Heart left ventricle (tissue), 16 donors: ENCODE measurements at places on chromosomes 3 and 15. TPM values are rescaled to one million over a fixed set of nuclear protein-coding genes. Genes with fewer than 3 reads are reported as not detected.

Gene TMEM87A
- total RNA-seq, result 17.2 TPM

Gene ACAP2
- total RNA-seq, result 12.5 TPM

Gene NR2F2
- 15.8 TPM for total RNA-seq

GRCh38 chr15:75725006-75725718, 12.5 kb upstream of the CSPG4 start:
- DNase-seq, result peak; percentile 19

DNA sequence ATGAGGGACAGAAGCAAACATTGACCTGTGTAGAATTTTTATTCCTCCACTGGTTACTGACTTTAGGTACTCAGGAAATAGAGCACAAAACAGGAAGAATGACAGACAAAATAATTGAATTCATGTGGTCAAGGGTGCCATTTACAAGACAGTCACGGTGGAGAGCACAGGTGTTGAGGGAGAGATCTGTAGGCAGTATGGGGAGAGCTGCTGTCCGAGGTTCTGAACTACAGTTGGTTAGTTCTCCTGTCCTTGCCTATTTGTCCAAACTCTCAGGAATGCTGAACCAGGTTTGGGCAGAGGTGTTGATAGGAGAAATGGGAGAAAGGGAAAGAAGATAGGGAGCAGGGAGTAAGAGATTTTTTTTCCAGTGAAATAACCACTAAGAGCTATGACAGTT, 178.5 kb upstream of the ZBTB20 start:
- no peak for DNase-seq

DNA sequence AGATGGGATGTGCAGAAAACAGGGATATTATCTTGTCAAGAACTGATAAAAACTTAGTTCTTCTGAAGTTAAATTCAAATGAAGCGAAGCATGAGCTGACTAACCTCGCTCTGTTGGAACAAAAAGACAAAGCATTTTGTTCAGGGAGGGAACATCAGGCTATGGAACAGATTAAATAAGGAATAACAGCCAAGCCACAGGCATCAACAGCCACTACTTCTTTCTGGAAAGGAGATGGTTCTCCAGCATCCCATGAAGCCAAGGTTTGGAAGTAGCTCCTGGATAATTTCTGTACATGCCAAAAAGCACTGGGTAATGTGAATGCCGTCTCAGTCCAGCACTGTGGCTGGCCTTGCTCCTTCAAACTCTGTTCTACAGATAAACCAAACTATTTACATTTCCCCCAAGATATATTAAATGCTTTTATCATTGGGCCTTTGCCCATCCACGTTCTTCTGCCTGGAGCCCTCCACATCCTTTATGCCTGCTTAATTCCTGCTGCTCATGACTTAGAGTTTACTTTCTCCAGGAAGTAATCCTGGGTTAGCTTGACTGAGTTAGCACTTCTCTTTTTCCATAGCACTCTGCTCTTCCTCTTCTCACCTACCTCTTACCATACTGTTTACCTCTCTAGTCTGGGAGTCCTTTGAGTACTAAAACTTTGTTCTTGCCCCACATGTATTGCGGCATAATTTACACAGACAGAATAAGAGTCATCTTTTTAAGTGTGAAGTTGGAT, 232.0 kb downstream of the CLSTN2 start:
- DNase-seq, result no peak

GRCh38 chr3:130395916-130396315, 50.4 kb downstream of the COL6A5 start:
- no peak for DNase-seq

DNA sequence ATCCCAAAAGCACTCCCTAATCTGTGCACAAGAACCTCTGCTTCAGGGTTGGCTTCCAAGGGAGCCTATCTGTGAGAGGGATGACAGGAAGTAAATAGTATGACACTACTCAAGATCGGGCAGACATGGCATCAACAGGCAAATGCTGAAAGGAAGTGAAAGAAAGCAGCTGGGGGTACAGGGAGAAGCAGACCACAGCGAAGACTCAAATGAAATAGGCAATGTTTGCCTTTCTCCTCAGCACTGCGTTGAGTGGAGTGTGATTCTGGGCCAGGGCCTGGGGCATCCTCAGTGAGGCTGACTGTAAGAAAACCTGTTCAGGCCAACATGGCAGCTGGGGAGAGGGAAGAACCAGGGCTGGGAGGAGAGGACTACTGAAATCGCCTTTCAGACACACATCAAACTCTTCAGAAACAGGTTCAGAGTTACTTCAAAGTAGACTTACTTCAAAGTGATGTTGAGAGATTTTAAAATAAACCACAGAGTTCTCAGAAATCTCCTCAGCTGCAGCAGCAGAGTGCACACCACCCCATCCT, 96.6 kb downstream of the SLC9A9 start:
- DNase-seq, result no peak

GRCh38 chr3:168828943-168829342, 733.2 kb upstream of the GOLIM4 start:
- DNase-seq, result no peak

DNA sequence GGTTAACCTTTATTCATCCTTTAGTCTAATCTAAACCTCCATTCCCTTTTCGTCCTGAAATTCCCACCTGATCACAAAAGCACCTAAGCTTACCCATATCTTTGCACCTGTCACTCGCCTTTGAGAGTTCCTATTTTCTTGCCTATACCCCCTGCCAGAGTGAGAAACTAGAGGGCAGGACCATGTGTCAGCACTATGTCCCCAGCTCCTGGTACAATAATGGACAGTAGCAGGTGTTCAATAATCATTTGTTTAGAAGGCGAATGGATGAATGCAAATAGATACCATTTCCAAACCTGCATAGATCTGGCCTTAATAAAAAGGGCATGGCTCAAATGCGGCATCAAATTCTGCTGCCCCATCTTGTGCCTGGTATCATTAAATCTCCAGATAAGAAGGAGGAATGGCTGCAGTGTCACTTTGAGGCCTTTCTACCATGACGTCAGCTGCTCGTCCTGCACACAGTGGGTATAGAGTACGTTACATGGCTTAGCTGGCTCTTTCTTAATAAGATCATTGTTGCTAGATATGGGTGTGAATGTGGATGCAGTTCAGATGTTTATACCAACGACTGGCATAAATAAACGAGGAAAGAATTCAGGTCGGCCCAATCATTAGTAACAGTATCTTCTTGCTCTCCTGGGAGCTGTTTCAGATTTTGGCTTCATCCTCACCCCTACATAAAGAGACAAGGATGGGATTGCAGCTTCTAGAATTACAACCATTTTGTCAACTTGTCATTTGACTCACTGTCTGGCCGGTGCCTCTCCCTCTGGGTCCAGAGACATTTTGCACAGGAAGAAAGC, 148.7 kb downstream of the RORA start:
- DNase-seq, result no peak

DNA sequence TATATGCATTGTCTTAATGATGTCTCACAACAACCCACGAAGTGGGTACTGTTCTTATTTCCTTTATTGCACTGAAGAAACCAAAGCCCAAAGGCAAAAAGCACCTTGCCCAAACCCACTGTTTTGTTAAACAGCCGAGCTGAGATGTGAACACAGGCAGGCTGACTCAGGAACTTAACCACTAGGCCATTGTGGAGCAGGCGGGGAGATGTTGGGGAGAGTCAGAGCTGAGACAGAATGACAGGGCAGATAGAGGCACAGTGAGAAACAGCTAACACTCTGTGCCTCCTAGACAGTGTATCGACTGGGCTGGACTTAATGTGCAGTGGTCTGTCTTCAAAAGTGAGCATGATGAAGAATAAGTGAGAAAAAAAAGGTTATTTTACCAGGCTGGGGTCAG, 56.5 kb downstream of the RPLP1 start:
- no peak for DNase-seq

- DNase-seq, result no peak
Observed at GRCh38 chr3:32202496-32202895, 36.0 kb upstream of the CMTM8 start.

DNA sequence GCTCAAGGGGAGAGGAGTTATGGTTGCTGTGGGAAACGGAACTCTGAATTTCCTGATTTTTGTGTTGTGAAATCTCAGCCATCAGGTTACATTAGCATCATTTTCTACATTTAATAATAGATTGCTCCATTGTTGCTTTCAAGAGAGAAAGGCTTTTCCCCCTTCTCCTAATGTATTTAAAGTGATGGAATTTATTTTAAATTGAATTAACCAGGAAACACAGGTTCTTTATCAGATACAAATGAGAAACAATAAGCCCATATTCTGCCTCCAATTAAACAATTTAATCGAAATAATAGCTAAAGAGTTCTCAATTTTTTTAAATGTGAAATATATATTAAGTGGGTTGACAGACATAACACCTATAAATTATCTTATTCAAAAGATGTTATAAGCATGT, 30.1 kb downstream of the TUSC7 start:
- DNase-seq, result no peak

DNA sequence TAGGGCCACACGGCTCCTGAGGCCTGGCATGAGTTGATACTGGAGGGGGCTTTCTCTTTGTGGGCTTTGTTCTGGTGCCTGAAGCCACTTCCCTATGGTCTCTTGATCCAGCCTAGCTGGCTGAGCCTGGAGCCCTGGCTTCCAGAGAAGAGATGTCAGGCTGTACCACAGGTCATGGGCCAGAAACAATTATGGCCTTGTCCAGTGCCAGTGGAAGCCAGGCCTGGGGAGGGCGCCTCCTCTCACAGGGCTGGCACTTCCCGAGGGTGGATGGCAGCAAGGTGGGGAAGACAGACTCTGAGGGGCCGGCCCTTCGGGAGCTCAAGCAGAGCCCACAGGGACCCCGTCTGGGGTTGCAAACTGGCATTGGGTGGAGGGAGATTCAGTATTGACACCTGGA, 34.9 kb upstream of the ACAD9 start:
- DNase-seq, result no peak

GRCh38 chr15:89893027-89893426, 767 bp downstream of the AP3S2 start:
- no peak for DNase-seq
